ENCODE measurements at places on chromosomes 12 and 14. TPM values are rescaled to one million over a fixed set of nuclear protein-coding genes. Genes with fewer than 3 reads are reported as not detected.
A peak's percentile ranks its signal among the peaks of the same experiment; 100 is the strongest.

GRCh38 chr12:100706033-100706432, 88.5 kb upstream of the ANO4 start:
- no peak for DNase-seq

GRCh38 chr12:83700838-83701237, 1014.1 kb downstream of the TMTC2 start:
- DNase-seq: no peak

DNA sequence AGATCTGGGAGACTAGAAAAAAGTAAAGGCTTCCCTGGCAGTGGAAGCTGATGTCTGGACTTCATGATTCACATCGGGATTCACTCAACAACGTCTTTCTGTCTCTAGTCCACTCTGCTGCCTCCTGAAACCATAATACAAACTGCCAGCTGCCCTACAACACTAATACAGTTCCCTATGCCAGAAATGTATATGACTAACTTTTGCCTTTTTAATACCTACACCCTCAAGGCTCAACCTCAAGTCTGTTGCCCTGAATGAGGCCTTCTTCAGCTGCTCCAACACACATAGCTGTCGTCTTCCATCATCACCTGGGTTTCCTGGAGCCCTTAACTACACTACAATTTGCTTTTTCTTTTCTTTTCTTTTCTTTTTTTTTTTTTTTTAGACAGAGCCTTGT, 182.7 kb upstream of the BCL2L14 start:
- DNase-seq: no peak

GRCh38 chr14:37124614-37125013, 47.8 kb downstream of the SLC25A21 start:
- peak; percentile 45 for DNase-seq

DNA sequence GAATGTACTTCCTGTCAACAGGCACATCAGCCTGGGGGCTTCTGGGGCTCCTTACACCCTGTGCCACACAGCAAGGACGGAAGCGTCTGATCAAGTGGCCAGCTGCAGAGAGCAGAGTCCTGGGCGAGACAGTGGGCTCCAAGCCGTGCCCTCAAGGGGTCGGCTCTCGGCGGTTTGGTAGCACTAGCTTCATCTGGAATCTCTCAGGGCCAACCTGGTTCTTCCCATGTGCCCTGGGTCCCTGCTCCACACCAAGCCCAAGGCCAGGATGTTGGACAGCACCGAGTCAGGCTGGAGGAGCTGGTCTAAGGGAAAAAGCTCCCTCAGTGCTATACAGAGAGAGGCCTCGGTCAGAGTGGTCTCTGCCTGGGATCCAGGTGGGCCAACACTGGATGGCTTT, 20.5 kb downstream of the DIO3 start:
- DNase-seq: no peak

DNA sequence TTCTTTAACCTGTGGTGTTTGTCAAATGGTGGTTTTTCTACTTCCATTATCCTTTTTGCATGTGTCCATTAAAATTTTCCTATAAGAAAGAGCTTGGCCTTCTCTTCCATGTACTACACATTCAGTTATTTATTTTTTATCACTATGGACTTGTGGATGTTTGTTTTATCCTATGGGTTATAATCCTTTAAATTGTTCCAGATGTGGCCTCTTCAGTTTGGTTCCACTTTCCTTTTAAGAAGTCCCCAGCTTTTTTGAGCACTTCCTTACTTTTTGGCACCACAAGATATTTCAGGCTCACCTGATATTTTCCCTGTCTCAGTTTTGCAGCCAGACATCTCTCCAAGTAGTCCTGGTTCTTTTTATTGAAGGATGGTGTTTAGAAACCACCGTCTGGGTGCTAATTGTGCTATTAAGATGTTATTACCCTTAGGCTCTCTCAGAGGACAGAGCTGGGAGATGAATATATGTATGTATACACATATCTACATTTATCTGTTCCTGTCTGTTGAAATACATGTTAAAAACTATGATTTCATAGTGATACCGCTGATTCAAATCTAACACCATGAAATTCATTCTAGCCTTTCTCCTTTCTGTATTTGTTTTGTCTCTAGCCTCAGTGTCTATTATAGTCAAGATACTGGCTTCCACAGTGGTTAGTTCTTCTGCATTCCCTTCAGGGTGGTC, 408.5 kb upstream of the RGS6 start:
- DNase-seq: no peak

DNA sequence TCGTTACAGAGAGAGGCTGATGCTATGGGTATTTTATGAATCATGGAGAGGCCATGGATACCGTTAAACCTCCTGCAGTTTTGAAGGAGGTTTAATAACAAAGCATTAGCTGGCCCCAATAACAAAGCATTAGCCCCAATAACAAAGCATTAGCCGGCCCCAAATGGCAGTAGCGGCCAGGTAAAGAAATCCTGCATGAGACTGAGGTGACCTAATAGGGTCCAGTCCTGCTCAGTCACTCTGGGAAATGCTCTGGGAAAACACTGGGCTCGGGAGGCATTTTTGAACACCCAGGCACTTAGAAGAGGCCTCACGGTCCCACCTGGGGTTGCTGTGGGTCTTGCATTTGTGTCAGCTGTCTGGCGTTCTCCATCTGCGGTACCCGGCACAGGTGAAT, 776 bp upstream of the RIN3 start:
- no peak for DNase-seq

- DNase-seq: no peak
These were observed 31.7 kb upstream of the DYNC1H1 start for GRCh38 chr14:101932673-101933072.

GRCh38 chr14:96582995-96583394, 80.8 kb downstream of the PAPOLA start:
- DNase-seq: no peak

GRCh38 chr12:49470986-49471385, 67.8 kb upstream of the KCNH3 start:
- no peak for DNase-seq

DNA sequence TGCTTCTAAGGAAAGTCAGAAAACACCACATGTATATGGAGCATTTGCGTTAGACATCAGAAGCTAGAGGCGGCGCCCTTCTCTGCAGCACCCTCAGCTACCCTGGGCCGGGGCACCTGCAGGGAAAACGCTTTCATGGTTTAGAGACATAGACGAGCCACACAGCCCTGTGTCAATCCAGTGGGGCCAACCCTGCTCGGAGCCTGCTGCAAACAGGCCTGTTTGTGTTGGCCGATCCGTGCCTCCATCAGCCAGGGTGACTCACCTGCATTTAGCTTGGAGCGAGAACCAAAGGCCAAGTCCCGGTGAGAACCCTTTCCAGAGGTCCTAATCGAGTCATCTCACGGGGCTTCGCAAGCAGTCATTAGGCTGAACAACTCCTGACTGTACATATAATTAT, 19.5 kb upstream of the FZD10 start:
- DNase-seq: no peak

- DNase-seq: no peak
These were observed 38.4 kb upstream of the CPM start for GRCh38 chr12:68971404-68971803.

- DNase-seq: no peak
These were observed 5.8 kb upstream of the PIP4K2C start for GRCh38 chr12:57585156-57585555.

DNA sequence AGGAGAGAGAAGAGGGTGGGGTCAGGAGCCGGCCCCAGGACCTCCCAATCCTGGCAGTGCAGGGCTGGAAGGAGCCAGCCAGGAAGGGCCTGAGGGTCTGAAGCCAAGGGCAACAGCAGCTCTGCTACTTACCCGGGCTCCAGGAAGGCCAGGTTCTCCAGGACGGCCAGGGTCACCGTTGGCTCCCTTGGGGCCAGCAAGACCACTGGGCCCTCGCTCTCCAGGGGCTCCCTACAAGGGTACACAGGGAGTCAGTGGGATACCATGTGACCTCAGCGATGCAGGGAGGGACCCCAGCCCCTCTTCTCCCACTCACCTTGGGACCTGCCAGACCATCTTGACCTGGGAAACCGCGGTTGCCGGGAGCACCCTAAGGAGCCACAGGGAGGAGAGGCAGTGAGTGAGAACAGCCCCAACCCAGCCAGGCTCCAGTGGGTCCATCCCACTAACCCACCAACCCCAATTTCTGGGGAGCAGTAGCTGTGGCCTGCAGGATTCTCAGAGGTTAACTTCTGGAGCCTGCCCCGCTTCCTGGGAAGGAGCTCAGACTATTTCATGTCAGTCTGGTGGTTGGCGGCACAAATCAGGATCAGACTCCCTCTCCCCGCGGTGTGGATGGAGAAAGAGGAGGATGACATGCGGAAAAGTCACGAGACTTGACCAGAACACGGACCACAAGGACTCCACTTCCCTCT, 18.5 kb downstream of the COL2A1 start:
- DNase-seq: no peak

GRCh38 chr12:113854385-113855142, 111.6 kb downstream of the RBM19 start:
- no peak for DNase-seq

GRCh38 chr12:12483438-12483837, 79.2 kb downstream of the DUSP16 start:
- DNase-seq: no peak

- DNase-seq: no peak
These were observed 30.9 kb upstream of the PLEKHG3 start for GRCh38 chr14:64673316-64673715.

- DNase-seq: no peak
These were observed 55.8 kb upstream of the GALNT9 start for GRCh38 chr12:132384916-132385774.

DNA sequence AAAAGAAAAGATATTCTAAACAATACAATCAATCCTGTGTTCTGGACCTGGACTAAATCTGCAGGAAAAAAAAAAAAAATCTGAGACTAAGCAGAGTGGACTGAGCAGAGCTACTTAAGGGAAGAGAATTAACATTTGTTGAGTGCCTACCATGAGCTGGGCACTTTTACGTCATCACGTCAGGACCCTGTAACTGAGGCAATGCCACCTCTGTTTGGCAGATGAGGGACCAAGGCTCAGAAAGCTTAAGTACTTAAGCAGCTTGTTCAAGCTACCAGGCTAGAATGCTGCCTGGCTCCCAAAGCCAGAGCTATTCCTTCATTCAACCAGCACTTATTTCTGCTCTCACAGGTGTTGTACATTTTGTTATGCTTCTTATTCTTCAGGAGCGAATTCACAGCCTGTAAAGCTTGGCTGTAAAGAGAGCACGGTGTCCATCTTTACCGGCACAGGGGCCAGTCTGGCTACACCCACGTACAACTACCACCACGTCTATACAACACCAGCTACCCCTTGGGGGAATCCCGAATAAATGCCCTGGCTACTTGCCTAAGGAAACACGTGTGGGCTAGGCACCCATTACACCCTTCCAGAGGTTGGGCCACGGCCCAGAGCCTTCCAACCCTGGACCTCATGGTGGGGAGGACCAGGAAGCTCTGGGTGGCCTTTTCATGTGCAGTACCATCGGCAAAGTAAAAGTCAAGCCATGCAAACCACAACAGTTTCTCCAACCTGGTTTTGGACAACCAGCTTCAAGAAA, 27.0 kb downstream of the TMCC3 start:
- DNase-seq: no peak

DNA sequence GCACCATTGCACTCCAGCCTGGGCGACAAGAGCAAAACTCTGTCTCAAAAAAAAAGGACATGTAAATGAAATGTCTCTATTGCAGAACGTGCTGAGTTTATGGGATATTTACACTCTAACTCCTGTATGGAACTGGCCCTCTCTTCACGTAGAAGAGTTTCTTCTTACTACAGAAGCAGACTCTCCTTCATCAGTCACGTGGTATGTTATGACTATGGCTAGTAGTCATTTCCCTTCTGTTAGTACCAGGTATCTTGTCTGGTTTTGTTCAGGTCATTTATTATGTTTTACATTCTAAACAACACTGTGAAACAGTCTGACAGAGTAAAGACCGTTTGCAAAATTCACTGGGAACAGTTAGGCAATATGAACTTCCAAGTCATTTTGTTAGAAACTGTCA, 20.3 kb downstream of the KNTC1 start:
- no peak for DNase-seq

- DNase-seq: no peak
These were observed 40.5 kb downstream of the JAG2 start for GRCh38 chr14:105128059-105128458.

DNA sequence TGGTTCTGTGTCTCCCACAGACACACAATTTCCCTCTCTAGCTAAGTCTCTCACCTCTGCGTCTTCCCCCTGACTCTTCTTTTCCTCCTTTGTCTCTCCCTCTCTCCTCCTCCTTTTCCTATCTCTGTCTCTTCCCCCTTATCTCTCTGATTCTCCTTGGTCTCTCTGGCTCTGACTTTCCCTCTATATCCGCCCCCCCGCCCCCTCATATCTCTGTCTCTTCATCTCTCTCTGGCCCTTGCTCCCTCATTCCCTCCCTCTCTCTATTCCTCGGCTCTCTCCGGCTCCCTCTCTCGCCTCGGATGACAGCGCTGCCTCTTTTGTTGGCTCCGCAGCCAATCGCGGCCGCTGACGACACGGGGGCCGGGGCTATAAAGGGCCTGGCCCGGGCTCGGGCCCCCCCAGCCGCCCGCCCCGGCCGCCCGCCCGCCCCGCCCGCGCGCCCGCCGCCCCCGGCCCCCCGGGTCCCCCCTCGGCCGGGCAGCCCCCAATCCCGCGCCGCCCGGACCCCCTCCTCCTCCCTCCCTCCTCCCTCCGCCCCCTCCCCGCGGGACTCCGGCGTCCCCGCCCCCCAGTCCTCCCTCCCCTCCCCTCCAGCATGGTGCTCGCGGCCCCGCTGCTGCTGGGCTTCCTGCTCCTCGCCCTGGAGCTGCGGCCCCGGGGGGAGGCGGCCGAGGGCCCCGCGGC, at the start of gene GDF11:
Gene GDF11, plus strand, starts transcription at position 404 of the 687 bp plus-strand sequence. Its CDS starts 195 bp downstream, at position 599.
- DNase-seq: peak; percentile 79

DNA sequence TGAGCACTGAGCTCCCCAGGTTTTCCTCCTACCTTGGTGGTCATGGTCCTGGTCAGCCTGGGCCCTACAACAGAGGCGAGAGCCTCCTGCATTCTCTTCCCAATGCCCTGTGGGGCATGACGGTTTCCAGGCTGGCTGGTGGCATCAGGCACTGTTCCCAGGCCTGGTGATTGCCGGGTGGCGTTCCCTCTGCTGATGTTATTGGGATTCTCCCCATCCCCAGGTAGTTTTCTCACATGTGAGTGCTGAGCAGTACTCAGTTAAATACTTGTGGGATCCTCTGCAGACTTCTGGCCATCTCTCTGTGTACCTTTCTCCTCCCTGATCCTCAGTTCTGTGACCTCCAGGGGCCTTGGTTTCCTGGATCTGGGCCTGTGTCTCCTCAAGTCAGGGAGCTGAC, 15.8 kb downstream of the C1R start:
- no peak for DNase-seq

- no peak for DNase-seq
These were observed 89.6 kb downstream of the NUAK1 start for GRCh38 chr12:106049105-106049504.

Gene MUCL1
- total RNA-seq: not detected

Gene HOXC11
- not detected for total RNA-seq

Gene POC1B
- 22.2 TPM for total RNA-seq

Gene KLRB1
- total RNA-seq: not detected

Gene PTCSC3
- not detected for total RNA-seq

Gene PRPH
- 1.7 TPM for total RNA-seq

Gene STON2
- 45.2 TPM for total RNA-seq

Gene TAS2R9
- total RNA-seq: not detected

Gene OTX2
- total RNA-seq: 30.1 TPM
